SIG-M5 (cell line): ENCODE measurements at places on chromosomes 16 and 17.

DNA sequence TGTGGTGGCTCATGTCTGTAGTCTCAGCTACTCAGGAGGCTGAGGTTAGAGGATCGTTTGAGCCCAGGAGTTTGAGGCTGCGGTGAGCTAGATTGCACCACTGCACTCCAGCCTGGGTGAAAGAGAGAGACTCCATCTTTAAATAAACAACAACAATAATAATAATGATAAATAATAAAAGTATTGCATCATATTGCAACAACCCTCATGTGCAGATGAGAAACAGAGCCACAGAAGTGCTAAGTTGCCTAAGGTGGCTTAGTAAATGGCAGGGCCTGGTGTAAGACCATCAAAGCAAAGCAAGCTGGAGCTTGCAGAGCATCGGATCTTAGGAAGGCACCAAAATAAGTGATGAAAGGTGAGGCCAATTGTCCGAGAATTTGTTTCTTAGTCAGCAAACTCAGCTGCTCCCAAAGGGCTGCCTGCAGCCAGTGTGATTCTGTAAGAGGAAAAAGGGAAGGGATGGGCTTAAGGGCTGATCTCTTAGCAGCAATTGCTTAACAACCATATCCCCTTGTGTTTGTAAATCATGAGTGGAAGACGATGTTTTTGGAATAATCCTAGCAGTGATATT lies 45.3 kb upstream of the HS3ST3A1 start:
- no peak for DNase-seq

GRCh38 chr17:4448197-4448980 lies 14.6 kb downstream of the SPNS3 start:
- no peak for DNase-seq

- DNase-seq, result no peak
Observed at GRCh38 chr17:4317610-4318009, 48.9 kb downstream of the UBE2G1 start.

DNA sequence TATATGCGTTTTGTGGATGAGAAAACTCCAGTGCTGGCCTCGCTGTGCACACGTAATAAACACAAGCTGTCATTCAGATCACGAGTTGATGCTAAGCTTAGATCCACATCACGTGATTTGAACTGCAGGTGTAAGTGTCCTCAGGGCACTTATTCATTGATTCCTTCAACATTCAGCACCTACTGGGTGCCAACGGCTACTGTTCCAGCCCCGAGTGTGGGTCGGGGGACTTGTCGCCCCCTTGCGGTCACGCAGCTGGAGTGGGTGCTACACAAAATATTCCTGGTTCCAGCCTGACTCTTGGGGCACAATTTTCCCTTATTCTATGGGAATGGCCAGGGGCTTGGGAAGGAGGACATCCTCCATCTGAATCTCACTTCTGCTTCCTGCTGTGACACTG lies 29.9 kb upstream of the GINS2 start:
- no peak for DNase-seq

GRCh38 chr16:85157813-85158742 lies 45.8 kb upstream of the CIBAR2 start:
- no peak for DNase-seq

DNA sequence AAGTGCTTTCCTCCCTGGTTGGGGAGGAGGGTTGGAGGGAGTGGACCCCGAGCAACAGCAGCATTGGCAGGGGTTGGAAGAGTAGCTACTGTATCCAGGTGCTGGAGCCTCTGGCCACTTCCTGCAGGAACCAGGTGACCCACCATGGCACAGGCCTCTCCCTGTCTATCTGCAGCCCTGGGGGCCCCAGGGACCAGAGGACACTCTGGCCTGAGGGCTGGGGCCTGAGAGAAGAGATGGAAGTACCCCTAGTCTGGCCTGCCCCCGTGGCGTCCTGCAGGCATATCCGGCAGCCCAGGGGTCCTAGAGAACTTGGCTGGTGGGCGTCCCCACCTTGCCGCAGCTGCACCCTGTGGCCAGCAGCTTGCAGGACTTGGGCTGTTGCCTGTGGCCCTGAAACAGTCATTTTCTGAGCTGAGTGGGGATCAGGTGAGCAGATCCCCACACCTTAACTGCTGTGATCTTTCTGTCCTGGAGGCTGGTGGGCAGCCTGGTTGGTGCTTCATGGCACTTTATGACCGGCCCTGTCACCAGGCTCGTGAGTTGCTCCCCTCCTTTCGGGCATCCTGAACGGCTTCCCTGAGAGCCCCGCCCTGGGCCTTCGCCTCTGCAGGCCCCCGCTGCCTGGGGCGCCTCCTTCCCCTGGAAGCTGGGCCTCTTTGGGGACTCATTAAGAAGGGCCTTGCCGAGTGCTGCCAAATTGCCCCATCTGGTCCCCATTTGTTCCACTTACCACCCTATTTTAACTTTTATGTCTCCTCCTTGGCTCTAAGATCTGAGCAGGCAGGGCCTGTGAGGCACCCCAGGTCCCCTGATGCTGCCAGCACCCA lies 298.6 kb downstream of the SEC14L1 start:
- DNase-seq, result no peak

DNA sequence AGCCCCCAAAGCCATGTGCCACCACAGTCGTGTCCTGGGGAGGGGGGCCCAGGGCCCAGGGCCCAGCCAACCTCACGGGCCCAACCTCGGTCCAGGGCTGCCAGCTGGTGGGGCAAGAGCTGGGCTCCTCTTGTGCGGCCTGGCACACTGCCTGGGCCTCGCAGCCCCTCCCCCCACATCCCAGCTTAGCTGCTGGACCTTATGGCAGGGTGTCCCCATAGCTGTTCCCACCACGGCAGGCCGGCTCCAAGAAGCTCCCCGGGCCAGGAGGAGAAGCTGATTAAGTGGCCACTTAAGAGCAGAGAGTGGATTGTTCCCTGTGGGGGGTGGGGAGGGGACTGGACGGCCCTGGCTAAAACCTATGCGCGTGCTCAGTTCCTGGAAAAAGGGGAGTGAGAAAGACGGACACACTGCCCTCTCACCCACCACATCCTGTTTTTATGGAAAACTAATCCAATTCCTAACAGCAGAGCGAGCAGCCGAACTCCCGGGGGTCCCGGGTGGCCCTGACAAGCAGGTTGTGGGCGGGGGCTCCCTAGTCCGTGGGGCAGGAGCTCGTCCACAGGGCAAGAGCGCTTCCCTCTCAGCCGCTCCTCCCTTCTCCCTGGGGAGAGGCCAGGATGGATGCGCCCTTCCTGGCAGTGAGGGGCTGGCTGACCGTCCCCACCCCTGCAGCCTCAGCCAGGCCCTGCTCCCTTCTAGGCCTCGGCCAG lies 16.8 kb downstream of the PIEZO1 start:
- DNase-seq, result no peak
